Karpas-422 (cell line): ENCODE measurements at places on chromosomes 3 and 15.

- H3K4me1 ChIP-seq, result no peaks in the 10 kb centered on the region
- no peak overlapping the region for H3K27ac ChIP-seq
- H3K27me3 ChIP-seq, result no peaks in the 10 kb centered on the region
- no peak for DNase-seq
- no peak overlapping the region for H3K4me3 ChIP-seq
- H3K36me3 ChIP-seq, result no peaks in the 10 kb centered on the region
Measured at GRCh38 chr15:78004919-78005634, 72.4 kb downstream of the TBC1D2B start.

- H3K27me3 ChIP-seq, result no peaks in the 10 kb centered on the region
- H3K36me3 ChIP-seq, result no peaks in the 10 kb centered on the region
- no peak for DNase-seq
- no peak overlapping the region for H3K4me3 ChIP-seq
- H3K27ac ChIP-seq, result no peak overlapping the region
Measured at GRCh38 chr3:172249039-172249438, 199.2 kb downstream of the GHSR start.

- DNase-seq, result peak; percentile 92
- peaks cover 60% of the 10 kb centered on the region for H3K4me1 ChIP-seq
- peak within 1 kb of the TSS; percentile 97 for H3K27ac ChIP-seq
- H3K36me3 ChIP-seq, result no peaks in the 10 kb centered on the region
- H3K27me3 ChIP-seq, result no peaks in the 10 kb centered on the region
- peak within 1 kb of the TSS; percentile 50 for H3K4me3 ChIP-seq
Measured at GRCh38 chr3:48222616-48223513, at the start of gene CAMP. Gene CAMP, plus strand, starts transcription at chr3:48223495. Its CDS starts 17 bp downstream, at chr3:48223512.

GRCh38 chr3:152400887-152401286, 132.2 kb downstream of the MBNL1 start:
- no peak overlapping the region for H3K4me3 ChIP-seq
- H3K36me3 ChIP-seq, result peaks cover 15% of the 10 kb centered on the region
- no peaks in the 10 kb centered on the region for H3K27me3 ChIP-seq
- no peak for DNase-seq

GRCh38 chr15:91947683-91948608, 94.4 kb downstream of the SLCO3A1 start:
- no peaks in the 10 kb centered on the region for H3K36me3 ChIP-seq
- no peak for DNase-seq
- no peak overlapping the region for H3K4me3 ChIP-seq
- no peaks in the 10 kb centered on the region for H3K27me3 ChIP-seq
- H3K4me1 ChIP-seq, result peaks cover 43% of the 10 kb centered on the region

DNA sequence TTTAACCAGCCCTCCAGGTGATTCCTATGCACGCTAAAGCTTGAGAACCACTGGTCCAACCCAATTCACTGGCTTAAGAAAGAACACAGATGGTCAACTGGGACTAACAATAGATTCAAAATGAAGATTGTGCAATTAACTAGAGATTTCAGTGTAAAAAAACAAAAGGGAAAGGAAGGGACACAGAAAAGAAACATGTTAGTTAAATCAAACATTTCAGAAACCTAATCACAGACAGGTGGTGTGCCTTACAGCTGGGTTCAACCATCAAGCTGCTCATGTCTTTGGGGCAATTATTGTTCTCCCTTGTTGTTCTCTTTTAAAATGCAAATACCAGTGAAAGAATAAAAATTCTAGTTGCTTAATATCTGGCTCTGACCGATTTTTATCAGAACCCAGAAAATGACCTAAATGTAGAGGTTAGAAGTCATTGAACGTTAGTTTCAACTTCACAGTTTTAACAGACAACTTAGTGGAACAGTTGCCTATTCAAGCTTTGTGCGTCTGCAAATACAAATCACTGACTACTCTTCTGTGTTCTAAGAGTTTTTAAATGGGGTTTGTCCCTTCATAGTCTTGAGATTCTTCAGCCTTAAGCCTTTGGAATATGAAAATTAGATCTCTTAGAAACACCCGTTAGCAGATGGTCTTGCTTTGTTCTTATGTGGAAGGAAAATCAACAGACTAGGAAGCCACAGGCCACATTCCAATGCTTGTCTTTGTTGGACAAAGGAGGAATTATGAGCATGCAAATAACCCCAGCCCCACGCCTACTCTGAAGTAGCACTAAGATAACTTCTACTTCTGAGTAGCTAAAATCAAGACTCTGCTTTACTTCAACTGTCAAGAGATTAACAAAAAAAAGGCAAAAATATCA, 223.4 kb downstream of the ATP8B4 start:
- H3K4me3 ChIP-seq, result no peak overlapping the region
- no peaks in the 10 kb centered on the region for H3K27me3 ChIP-seq
- no peak overlapping the region for H3K27ac ChIP-seq
- no peak for DNase-seq

- no peaks in the 10 kb centered on the region for H3K36me3 ChIP-seq
- H3K4me1 ChIP-seq, result no peaks in the 10 kb centered on the region
- no peak overlapping the region for H3K27ac ChIP-seq
- H3K4me3 ChIP-seq, result no peak overlapping the region
Measured at GRCh38 chr3:142705198-142705597, 18.6 kb upstream of the TRPC1 start.

- H3K4me3 ChIP-seq, result peak overlapping the region; percentile 58
- H3K27ac ChIP-seq, result no peak overlapping the region
- H3K4me1 ChIP-seq, result peaks cover 34% of the 10 kb centered on the region
- peak; percentile 95 for DNase-seq
- no peaks in the 10 kb centered on the region for H3K27me3 ChIP-seq
Measured at GRCh38 chr3:10010878-10011465, 15.3 kb upstream of the FANCD2 start.

- H3K4me3 ChIP-seq, result no peak overlapping the region
- H3K36me3 ChIP-seq, result no peaks in the 10 kb centered on the region
- DNase-seq, result no peak
- no peak overlapping the region for H3K27ac ChIP-seq
- H3K27me3 ChIP-seq, result no peaks in the 10 kb centered on the region
Measured at GRCh38 chr3:42486814-42487565, 15.5 kb upstream of the VIPR1 start.

- H3K27ac ChIP-seq, result no peak overlapping the region
- H3K27me3 ChIP-seq, result no peaks in the 10 kb centered on the region
Measured at GRCh38 chr3:120170223-120170622, 76.0 kb upstream of the GSK3B start.

DNA sequence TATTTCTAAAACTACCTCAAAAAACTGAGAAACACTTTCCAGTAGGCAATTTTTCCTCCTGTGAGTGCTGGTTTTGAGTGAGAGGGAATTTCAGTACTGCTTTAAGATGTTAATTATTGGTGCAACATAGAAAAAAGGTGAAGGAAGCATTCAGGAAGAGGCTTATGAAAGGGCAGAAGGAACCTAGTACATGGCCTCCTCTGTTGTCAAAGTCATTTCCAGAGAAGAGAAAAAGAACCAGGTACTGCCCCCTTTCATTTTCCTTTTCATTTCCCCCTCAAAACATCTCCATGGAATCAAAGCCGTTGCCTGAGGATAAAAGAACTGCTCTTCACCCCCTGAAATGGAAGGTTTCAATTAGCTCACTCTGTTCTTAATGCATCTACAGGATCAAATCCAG, 19.8 kb downstream of the RARRES1 start:
- no peak overlapping the region for H3K27ac ChIP-seq
- H3K36me3 ChIP-seq, result no peaks in the 10 kb centered on the region; the same call in 1 of the 2 replicates
- H3K27me3 ChIP-seq, result no peaks in the 10 kb centered on the region
- no peak overlapping the region for H3K4me3 ChIP-seq

DNA sequence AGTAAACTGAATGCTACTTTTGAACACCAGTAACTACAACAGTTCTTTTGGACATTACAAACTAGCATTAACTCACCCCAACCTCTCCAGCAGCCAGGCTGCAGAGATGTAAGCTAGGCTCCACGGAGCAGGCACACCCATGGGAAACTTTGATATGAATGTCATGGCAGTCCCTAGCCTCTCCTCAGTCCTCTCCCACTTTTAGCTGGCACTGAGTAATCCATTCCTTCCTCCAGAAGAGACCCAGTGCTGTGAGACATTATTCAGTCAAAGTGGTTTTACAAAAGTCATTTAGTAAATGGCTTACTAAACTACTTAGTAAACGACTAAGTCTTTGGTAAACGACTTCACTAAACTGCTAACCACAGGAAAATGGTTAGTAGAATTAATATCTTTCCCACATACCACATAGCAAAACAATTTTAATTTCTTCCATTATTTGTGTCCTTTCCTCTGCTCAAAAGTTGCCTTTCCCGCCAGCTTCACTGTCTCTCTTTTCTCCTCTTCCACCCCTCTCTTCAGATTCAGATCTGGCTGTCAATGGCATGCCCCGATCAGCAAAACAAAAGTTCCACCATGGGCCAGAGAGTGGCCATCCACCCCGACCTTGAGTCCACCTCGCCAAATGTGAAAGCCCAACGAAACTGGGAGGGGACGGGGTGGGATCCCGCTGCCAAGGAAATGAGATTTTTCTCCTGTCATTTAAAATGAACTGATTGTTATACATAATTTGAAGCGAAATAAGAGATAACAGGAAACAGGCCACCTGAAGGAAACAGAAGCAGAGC, 67.5 kb upstream of the TJP1 start:
- H3K4me1 ChIP-seq, result no peaks in the 10 kb centered on the region
- no peak overlapping the region for H3K27ac ChIP-seq
- no peaks in the 10 kb centered on the region for H3K27me3 ChIP-seq
- no peak for DNase-seq
- H3K36me3 ChIP-seq, result no peaks in the 10 kb centered on the region

- no peak for DNase-seq
- no peak overlapping the region for H3K4me3 ChIP-seq
- no peaks in the 10 kb centered on the region for H3K4me1 ChIP-seq
- no peak overlapping the region for H3K27ac ChIP-seq
Measured at GRCh38 chr3:115251509-115251908, 104.4 kb upstream of the ZBTB20 start.

DNA sequence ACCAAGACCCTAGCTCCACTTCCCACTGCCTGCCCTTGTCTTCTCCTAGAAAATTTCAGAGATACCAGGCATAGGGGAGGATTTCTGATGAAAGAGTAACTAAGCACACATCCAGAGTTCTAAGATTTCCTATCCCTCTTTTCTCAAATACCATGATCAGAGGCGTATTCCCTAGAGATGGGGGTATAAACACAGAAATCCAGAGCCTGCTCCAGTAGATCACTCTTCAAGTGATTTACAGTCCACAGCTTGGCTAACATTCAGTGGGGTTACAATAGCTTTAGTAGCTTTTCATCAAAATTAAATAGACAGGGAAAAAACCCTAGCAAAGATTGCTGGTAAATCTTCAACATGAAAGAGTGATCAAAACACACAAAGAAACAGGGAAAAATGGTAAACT, 800.7 kb upstream of the GRM7 start:
- no peak overlapping the region for H3K4me3 ChIP-seq
- DNase-seq, result no peak
- no peaks in the 10 kb centered on the region for H3K36me3 ChIP-seq
- no peaks in the 10 kb centered on the region for H3K27me3 ChIP-seq
- H3K4me1 ChIP-seq, result no peaks in the 10 kb centered on the region

- H3K27ac ChIP-seq, result no peak overlapping the region
- no peaks in the 10 kb centered on the region for H3K36me3 ChIP-seq
- H3K4me1 ChIP-seq, result no peaks in the 10 kb centered on the region
- H3K4me3 ChIP-seq, result no peak overlapping the region
Measured at GRCh38 chr3:161559177-161559998, 62.8 kb downstream of the OTOL1 start.

GRCh38 chr3:4409971-4410573, 57.0 kb downstream of the SUMF1 start:
- H3K36me3 ChIP-seq, result no peaks in the 10 kb centered on the region
- no peak overlapping the region for H3K27ac ChIP-seq
- DNase-seq, result no peak
- H3K4me3 ChIP-seq, result no peak overlapping the region
- no peaks in the 10 kb centered on the region for H3K4me1 ChIP-seq
